T-helper 2 cell treated with Interferon-gamma antibody and Interleukin-4, amounts not matched to agents 5 μg/mL and 100 μg/mL, for 36 hours (primary cell): ENCODE measurements at places on chromosomes 12 and 14.
A peak's percentile ranks its signal among the peaks of the same experiment; 100 is the strongest.

DNA sequence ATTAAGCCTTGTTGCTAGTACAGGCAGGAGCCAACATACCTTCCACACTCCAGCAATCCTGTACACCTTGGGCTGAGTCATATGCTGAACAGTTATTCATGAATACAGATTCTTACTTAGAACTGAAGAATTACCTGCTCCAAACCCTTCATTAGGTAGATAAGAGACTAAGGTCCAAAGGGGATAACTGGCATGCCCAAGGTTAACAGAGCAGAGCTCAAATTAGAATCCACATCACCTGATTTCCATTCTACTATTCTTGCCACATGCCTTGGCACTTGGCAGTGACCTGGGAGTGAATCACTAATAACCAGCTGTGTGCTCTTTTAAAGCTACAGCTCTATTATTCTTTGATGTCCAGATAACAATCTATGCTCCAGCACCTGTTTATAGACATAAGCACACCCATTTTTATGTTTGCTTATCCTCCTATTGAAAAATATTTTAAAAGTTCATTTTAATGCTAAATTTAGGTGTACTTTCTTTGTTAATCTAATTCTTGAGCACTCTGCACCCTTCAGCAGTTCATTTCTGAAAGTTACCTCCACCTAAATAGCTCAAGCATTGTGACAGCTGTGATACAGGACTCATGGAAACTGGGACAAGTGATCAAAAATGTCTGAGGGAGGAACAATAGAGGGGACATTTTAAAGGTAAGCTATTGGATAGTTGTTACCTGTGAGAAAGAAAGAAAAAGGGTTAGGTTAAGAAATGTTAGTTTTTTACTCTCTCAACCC is 19.4 kb downstream of the LPCAT3 start:
- H3K36me3 ChIP-seq: peaks cover 28% of the 10 kb centered on the region
- no peaks in the 10 kb centered on the region for H3K27me3 ChIP-seq
- H3K4me1 ChIP-seq: peaks cover 5% of the 10 kb centered on the region
- DNase-seq: no peak
- H3K27ac ChIP-seq: no peak overlapping the region

DNA sequence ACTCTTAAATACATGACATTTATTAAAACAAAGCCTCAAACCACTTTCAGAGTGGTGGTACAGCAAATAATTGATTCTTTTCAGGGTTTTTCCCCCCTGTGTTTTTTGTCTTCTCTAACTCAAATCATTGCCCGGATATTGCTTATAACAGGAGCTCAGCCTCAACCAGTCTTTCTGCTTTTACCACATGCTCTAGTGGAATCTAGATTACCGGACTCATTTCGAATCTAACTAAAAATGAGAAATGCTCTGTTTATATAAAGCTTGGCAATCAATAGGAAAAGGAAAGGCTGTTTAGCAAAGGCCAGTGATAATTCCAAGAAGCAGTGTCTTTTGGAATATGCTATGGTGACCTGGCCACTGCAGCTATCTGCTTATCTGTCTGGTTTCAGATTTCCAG is 161.5 kb downstream of the ETV6 start:
- H3K27me3 ChIP-seq: no peaks in the 10 kb centered on the region
- no peak for DNase-seq
- no peak overlapping the region for H3K27ac ChIP-seq

GRCh38 chr14:99724939-99725773 is 41.1 kb downstream of the CYP46A1 start:
- peaks cover 11% of the 10 kb centered on the region for H3K27me3 ChIP-seq
- no peaks in the 10 kb centered on the region for H3K36me3 ChIP-seq
- H3K27ac ChIP-seq: no peak overlapping the region

DNA sequence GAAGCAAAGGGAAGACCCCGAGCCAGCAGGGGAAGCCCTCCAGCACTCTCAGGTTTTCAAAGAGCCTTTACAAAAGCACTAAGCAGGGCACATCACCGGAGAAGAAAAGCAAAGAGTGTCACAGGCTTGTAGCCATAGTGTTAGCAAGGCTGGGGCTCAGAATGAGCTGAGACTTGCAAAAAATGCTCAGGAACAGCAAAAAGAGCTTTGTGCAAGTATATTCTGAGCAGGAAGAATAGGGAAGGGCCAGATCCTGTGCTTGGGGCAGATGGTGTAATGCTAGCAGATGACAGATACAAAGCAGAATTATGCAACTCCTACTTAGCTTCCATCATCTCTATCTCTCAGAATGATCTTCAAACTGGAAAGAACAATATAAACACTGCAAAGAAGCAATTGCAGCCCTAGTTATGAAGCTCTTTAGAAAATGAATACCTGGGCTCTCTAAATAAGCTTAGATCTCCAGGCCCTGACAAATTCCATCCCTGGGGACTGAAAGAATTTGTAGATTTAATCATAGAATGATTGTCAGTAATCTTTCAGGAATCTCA is 23.7 kb upstream of the PARP11 start:
- peak overlapping the region; percentile 73 for H3K4me3 ChIP-seq
- no peaks in the 10 kb centered on the region for H3K36me3 ChIP-seq
- DNase-seq: no peak
- H3K27me3 ChIP-seq: no peaks in the 10 kb centered on the region

DNA sequence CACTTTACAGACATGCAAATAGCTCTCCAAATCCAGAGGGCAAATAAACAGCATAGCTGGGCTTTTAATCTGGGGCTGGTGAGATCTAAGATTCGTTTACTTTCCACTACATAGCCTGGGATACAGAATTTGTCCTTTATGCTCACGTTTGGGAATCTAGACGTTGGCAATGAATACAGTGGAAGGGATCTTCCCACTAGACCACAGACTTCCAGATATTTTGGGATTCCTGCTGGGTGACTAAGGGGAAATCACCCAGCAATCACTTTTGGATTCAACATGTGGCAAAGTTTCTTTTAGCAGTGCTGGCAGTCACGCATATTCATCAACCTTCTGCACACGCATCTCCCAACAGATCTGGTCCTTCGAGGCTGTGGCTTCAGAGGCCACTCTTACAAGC is 23.5 kb downstream of the APPL2 start:
- H3K4me1 ChIP-seq: no peaks in the 10 kb centered on the region
- H3K4me3 ChIP-seq: no peak overlapping the region
- no peaks in the 10 kb centered on the region for H3K27me3 ChIP-seq
- no peak for DNase-seq

DNA sequence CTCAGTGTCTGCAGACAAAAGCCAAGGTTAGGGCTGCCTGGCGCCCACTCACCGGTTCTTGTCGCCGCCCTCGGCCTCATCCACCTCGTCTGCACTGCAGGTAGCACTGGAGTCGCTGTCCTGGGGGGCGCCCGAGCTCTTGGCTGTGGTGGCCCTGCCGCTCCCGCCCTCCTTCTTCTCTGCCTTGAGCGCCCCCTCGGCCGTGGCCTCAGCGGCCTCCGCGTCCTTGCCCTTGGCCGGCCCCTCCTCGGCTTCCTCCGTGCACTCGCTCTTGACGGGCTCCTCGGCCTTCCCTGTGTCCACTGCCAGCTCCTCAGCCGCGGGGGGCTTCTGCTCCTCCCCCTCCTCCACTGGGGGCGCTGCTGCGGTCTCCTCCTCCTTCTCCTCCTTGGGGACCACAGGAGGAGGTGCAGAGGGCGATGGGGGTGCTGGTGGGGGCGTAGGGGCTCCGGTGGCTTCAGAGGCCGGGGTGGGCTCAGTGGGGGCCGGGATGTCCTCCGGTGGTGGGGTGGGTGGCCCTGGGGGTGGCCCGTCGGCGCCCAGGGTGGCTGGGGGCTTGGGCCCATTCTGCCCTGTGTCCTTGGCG is 77.2 kb downstream of the RFLNA start:
- no peak for DNase-seq
- no peaks in the 10 kb centered on the region for H3K4me1 ChIP-seq
- no peaks in the 10 kb centered on the region for H3K27me3 ChIP-seq
- H3K36me3 ChIP-seq: peaks cover 2% of the 10 kb centered on the region
- no peak overlapping the region for H3K27ac ChIP-seq
- H3K4me3 ChIP-seq: no peak overlapping the region

DNA sequence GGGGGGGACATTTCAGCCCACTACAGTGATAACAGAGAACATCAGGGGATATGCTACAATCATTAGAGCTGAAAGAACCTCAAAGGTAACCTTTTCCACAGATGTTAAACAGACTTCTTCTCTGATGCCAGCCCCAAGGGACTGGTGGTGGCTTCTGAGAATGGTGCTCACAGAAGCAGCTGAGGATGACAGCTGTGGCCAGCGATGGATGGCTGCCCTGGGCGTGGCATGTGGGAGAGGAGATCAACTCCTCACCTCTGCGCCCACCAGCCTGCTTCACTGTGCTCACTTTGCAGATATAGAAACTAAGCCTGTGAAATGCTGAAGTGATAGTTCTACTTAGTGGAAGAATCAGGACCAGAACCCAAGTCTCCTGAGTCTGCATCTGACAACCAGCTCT is 33.0 kb downstream of the FOXN3 start:
- DNase-seq: no peak
- H3K36me3 ChIP-seq: peaks cover 27% of the 10 kb centered on the region
- H3K27me3 ChIP-seq: no peaks in the 10 kb centered on the region
- H3K27ac ChIP-seq: no peak overlapping the region

GRCh38 chr12:47343684-47344567 is 264.2 kb upstream of the AMIGO2 start:
- H3K4me3 ChIP-seq: no peak overlapping the region
- no peak for DNase-seq
- H3K27me3 ChIP-seq: no peaks in the 10 kb centered on the region
- H3K27ac ChIP-seq: no peak overlapping the region

DNA sequence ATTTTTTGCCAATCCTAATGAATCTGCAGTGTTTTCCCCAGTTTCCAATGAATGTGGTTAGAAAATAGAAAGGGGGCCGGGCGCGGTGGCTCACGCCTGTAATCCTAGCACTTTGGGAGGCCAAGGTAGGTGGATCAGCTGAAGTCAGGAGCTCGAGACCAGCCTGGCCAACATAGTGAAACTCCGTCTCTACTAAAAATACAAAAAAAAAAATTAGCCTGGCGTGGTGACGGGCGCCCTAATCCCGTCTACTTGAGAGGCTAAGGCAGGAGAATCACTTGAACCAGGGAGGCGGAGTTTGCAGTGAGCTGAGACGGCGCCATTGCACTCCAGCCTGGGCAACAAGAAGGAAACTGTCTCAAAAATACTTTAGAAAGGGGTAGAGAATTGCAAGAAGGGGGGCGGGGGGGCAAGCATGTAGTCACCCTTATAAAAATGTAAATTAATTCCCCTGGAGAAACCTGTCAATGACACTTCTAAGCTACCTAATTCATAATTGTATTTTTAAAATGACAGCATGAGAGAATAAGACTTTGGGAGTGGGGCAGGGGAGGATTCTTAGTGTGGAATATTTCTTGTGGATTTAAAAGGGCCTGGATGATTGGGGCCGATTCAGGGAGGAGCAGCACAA is 1.7 kb downstream of the KLHDC2 start:
- H3K4me1 ChIP-seq: peaks cover 29% of the 10 kb centered on the region
- no peak for DNase-seq
- no peaks in the 10 kb centered on the region for H3K27me3 ChIP-seq
- peak overlapping the region; percentile 98 for H3K4me3 ChIP-seq
- peak overlapping the region; percentile 100 for H3K27ac ChIP-seq

GRCh38 chr12:69904777-69905176 is 79.8 kb downstream of the MYRFL start:
- H3K4me3 ChIP-seq: no peak overlapping the region
- no peak overlapping the region for H3K27ac ChIP-seq
- no peaks in the 10 kb centered on the region for H3K27me3 ChIP-seq
- no peak for DNase-seq
- H3K4me1 ChIP-seq: no peaks in the 10 kb centered on the region

GRCh38 chr12:131098178-131098981 is 144.7 kb downstream of the ADGRD1 start:
- no peak overlapping the region for H3K27ac ChIP-seq
- H3K4me1 ChIP-seq: peaks cover 5% of the 10 kb centered on the region
- no peaks in the 10 kb centered on the region for H3K36me3 ChIP-seq
- H3K27me3 ChIP-seq: no peaks in the 10 kb centered on the region
- DNase-seq: no peak
- H3K4me3 ChIP-seq: no peak overlapping the region

- no peak overlapping the region for H3K27ac ChIP-seq
- no peaks in the 10 kb centered on the region for H3K27me3 ChIP-seq
- H3K4me1 ChIP-seq: no peaks in the 10 kb centered on the region
- no peak for DNase-seq
- peaks cover 6% of the 10 kb centered on the region for H3K36me3 ChIP-seq
- H3K4me3 ChIP-seq: no peak overlapping the region
Measured at GRCh38 chr14:105212541-105213300, 31.6 kb upstream of the NUDT14 start.

GRCh38 chr14:65658202-65658601 is 245.7 kb downstream of the FUT8 start:
- no peak for DNase-seq
- H3K27me3 ChIP-seq: no peaks in the 10 kb centered on the region
- no peak overlapping the region for H3K4me3 ChIP-seq
- H3K36me3 ChIP-seq: peaks cover 36% of the 10 kb centered on the region
- no peaks in the 10 kb centered on the region for H3K4me1 ChIP-seq

DNA sequence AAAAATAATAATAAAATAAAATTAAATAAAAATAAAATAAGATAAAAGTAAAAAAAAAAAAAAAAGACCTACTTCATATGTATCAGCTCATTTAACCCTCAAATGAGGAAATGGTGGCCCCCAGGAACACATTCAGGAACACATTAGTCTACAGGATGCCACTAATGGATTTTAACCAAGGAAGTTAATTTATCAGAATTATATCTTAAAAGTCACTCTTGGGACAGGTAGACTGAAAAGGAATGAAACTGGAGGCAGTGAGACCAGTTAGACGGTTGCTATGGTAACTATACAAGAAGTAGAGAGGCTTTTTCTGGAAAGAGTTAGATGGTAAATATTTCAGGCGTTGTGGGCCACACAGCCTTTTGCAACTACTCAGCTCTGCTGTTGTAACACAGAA is 54.9 kb downstream of the SCN8A start:
- H3K27ac ChIP-seq: no peak overlapping the region
- H3K36me3 ChIP-seq: no peaks in the 10 kb centered on the region
- no peak overlapping the region for H3K4me3 ChIP-seq
- DNase-seq: no peak
- no peaks in the 10 kb centered on the region for H3K27me3 ChIP-seq
- no peaks in the 10 kb centered on the region for H3K4me1 ChIP-seq

- H3K4me3 ChIP-seq: peak overlapping the region; percentile 78
- peaks cover 61% of the 10 kb centered on the region for H3K36me3 ChIP-seq
- H3K27me3 ChIP-seq: no peaks in the 10 kb centered on the region
- peak overlapping the region; percentile 87 for H3K27ac ChIP-seq
- no peak for DNase-seq
Measured at GRCh38 chr12:104493496-104493895, 36.7 kb downstream of the CHST11 start.

DNA sequence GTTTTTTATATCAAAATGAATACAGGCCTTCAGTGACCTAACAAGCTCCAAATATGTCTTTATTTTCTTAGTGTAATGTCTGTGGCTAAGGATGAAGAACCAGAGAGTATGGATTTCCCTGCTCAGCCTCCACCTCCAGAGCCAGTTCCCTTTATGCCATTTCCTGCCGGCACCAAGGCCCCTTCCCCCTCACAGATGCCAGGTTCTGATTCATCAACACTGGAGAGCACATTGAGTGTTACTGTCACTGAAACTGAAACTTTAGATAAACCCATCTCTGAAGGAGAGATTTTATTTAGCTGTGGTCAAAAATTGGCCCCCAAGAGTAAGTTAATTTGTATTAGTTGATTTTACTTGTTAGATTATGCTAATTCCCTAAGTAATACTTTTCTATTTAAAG is 61.0 kb downstream of the KIAA0586 start:
- H3K36me3 ChIP-seq: peaks cover 12% of the 10 kb centered on the region
- no peaks in the 10 kb centered on the region for H3K27me3 ChIP-seq
- no peak overlapping the region for H3K4me3 ChIP-seq
- H3K4me1 ChIP-seq: peaks cover 6% of the 10 kb centered on the region
- DNase-seq: no peak
